Mesothelial cell of epicardium (in vitro differentiated cells): ENCODE measurements at places on chromosomes 7 and 10.

DNA sequence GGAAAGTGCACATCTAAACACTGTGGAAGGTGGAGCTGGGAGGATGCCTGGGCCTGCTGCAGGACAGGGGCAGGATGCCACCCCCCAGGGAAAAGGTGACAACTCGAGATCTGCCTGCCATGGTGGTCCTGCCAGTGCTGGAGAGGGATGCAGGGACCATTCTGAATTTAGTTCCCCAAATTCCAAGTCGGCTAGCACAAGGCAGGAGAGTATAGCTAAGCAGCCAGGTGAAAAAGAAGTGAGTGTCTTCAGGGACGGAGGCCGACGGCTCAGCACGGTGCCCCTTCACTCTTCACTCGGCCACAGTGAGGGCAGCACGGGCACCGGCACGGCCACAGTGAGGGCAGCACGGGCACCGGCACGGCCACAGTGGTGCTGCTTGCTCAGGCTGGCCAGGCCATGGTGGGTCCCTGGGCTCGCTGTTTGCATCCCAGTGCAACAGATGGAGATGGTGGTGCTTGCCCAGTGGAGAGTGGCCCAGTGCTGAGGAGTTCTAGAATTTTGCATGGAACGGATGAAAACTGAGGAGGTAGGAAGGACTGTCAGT lies 161.3 kb upstream of the SHH start:
- no peaks in the 10 kb centered on the region for H3K36me3 ChIP-seq
- no peaks in the 10 kb centered on the region for H3K4me1 ChIP-seq
- H3K27ac ChIP-seq, result no peak overlapping the region

DNA sequence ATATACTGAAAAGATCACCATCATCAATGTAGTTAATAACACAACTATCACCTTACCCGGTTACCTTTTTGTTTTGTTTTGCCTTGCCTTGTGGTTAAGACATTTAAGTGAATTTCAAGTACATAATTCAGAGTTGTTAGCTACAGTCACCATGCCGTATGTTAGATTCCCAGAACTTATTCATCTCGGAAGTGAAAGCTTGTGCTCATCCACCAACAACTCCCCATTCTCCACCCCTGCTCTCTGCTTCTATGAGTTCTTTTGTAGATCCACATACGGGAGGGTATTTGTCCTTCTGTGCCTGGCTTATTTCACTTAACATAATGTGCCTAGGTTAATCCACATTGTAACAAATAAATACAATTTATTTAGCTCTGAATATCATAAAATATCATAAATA lies 182.8 kb upstream of the ADARB2 start:
- H3K4me1 ChIP-seq, result no peaks in the 10 kb centered on the region
- H3K27ac ChIP-seq, result no peak overlapping the region
- no peak for DNase-seq
- H3K36me3 ChIP-seq, result no peaks in the 10 kb centered on the region

DNA sequence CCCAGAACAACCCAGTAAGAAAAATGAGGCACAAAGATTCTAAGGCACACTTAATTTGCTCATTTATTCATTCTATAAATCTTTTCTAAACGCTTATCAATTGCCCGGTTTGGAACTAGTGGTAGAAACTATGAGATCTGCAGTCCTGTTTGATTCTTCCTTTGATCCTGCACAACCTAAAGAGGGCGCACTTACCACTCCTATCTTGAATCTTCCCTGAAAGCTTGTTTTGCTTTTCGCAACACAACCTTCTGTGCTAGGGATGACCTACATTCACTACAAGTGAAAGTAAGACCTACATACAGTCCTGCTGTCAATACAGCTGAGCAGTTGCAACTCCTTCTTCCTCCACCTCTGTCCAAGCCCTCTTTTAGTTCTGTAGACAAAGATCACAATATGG lies 12.6 kb upstream of the ARL4A start:
- H3K27ac ChIP-seq, result no peak overlapping the region
- H3K27me3 ChIP-seq, result no peaks in the 10 kb centered on the region
- peaks cover 15% of the 10 kb centered on the region for H3K36me3 ChIP-seq
- DNase-seq, result no peak
- peaks cover 15% of the 10 kb centered on the region for H3K4me1 ChIP-seq

GRCh38 chr10:14822879-14823755 lies 14.7 kb downstream of the CDNF start:
- peaks cover 79% of the 10 kb centered on the region for H3K27me3 ChIP-seq
- no peak for DNase-seq
- peak overlapping the region; percentile 59 for H3K27ac ChIP-seq
- no peaks in the 10 kb centered on the region for H3K36me3 ChIP-seq

DNA sequence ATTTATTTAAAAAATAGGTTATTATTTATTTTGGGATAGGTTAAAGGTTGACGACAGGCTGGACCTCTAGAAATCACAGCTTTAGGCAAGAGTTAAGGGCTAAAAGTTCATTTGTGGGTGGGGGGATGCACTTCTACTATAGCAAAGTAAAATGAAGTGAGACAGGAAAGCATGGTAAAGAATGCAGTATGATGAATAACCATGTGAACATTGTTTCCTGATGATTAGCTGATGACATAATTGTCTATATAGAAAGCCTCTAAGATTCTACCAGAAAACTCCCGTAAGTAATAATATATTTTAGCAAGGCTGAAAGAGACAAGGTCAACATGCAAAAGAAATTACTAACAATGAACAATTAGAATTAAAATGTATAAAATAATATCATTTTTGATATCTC lies 25.7 kb upstream of the PRSS37 start:
- no peak overlapping the region for H3K4me3 ChIP-seq
- no peak overlapping the region for H3K27ac ChIP-seq
- H3K27me3 ChIP-seq, result no peaks in the 10 kb centered on the region
- peaks cover 7% of the 10 kb centered on the region for H3K4me1 ChIP-seq
- no peaks in the 10 kb centered on the region for H3K36me3 ChIP-seq

DNA sequence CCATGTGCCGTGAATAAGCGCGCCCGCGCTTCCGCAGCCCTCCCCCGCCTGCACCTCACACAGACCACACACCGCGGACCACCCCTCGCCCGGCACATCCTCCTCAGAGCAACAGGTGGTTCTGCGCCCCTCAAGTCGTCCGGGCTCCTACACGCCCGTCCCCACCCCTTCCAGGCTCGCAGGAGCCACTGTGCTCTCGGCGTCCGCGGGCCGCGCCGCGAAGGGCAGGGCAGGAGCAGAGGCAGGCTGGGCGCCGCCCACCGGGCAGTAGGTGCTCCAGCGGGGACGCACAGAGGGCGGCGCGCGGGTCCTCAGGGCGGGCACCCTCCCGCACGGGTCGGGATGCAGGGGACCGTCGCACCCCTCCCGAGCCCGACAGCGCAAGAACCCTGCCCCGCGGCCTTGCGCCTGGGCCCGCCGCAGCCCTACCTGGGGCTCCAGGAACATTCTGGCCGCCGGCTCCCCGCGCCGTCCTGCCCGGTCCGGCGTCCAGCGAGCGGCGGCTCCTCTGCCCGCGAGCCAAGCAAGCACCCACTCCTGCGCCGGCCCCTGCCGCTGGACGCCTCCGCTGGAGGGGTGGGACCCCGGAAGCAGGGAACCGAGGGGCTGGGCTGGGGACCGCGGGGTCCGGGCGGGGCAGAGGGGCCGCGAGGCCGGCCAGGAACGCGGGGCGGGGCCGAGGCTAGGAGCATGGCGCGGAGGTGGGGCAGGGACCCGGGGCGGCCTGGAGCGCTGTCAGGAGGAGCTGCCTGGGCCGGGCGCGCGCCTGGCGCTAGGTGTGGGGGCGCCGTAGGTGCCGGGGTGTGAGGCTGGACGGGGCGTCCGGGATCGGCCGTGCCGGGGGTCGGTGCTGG lies 37.4 kb downstream of the RASGEF1A start:
- H3K27ac ChIP-seq, result no peak overlapping the region
- H3K27me3 ChIP-seq, result peaks cover 89% of the 10 kb centered on the region
- peak; percentile 46 for DNase-seq
- peak overlapping the region; percentile 50 for H3K4me3 ChIP-seq
- no peaks in the 10 kb centered on the region for H3K36me3 ChIP-seq
- peaks cover 3% of the 10 kb centered on the region for H3K4me1 ChIP-seq

DNA sequence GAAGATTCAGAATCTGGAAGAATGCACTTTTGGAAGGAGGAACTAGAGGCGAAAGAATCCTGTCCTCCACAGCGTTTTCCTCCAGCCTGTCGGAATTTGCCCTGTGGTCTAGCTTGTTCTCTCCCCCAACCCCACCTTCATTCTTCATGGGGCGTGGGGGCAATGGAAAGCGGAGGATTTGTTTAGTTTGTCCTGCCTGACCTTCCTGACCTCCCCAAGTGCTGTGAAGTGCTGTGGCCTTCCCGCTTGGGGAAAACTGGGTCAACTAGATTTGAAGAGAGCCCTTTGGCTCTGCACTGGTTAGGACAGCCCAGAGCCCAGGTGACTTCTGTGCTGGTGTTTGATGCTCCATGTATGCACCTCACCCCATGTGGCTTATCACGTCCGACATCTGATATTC lies 49.1 kb downstream of the GATA3 start:
- peaks cover 8% of the 10 kb centered on the region for H3K4me1 ChIP-seq
- no peaks in the 10 kb centered on the region for H3K36me3 ChIP-seq
- H3K27me3 ChIP-seq, result peaks cover 5% of the 10 kb centered on the region
- H3K27ac ChIP-seq, result no peak overlapping the region
- H3K4me3 ChIP-seq, result no peak overlapping the region

GRCh38 chr7:91694351-91694841 lies 186.1 kb downstream of the MTERF1 start:
- H3K27me3 ChIP-seq, result no peaks in the 10 kb centered on the region
- peaks cover 25% of the 10 kb centered on the region for H3K4me1 ChIP-seq
- H3K36me3 ChIP-seq, result peaks cover 6% of the 10 kb centered on the region
- H3K4me3 ChIP-seq, result no peak overlapping the region
- no peak for DNase-seq

DNA sequence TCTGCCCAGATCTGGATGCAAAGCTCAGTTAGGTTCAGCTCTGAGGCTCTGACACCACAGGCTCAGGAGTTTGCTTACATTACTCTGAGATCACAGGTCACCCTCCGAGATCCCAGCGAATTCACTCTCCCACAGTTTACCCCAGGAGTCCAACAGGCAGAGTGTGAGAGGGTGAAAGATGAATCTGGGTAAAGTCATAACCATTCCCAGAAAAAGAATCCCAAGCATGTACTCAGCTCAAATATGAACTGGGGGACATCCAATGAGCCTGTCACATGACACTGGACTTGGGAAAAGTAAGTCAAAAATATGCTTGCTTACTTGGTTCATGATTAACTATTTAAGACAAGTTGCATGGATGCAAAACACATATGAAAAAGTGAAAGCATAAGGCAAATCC lies 110.3 kb upstream of the ARID5B start:
- peaks cover 26% of the 10 kb centered on the region for H3K4me1 ChIP-seq
- no peaks in the 10 kb centered on the region for H3K27me3 ChIP-seq
- H3K4me3 ChIP-seq, result no peak overlapping the region
- no peak overlapping the region for H3K27ac ChIP-seq
- no peak for DNase-seq

DNA sequence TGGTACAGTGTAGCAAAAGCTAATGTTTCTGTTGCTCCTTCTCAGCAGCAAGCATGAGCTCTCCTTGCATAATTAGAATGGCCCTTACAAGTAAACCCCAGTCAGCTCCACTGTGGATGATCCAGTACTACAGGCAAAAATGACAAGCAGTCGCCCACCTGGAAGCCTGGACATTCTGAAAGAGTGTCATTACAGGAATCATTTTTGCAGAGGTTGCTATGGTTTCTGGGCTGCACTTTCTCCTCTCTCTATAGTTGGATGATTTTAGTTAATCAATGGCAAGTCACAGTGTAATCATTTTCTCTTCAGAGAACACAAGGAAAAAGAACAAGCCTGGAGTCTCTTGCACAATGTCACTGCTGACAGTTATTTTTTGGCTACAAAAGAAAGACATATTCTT lies 102.9 kb upstream of the MYO3A start:
- H3K4me3 ChIP-seq, result no peak overlapping the region
- H3K27ac ChIP-seq, result no peak overlapping the region
- no peaks in the 10 kb centered on the region for H3K4me1 ChIP-seq
- no peaks in the 10 kb centered on the region for H3K36me3 ChIP-seq
- peaks cover 10% of the 10 kb centered on the region for H3K27me3 ChIP-seq

- H3K4me1 ChIP-seq, result peaks cover 59% of the 10 kb centered on the region
- H3K4me3 ChIP-seq, result peak overlapping the region; percentile 89
Measured at GRCh38 chr10:5447611-5448071, 35.3 kb downstream of the NET1 start.

DNA sequence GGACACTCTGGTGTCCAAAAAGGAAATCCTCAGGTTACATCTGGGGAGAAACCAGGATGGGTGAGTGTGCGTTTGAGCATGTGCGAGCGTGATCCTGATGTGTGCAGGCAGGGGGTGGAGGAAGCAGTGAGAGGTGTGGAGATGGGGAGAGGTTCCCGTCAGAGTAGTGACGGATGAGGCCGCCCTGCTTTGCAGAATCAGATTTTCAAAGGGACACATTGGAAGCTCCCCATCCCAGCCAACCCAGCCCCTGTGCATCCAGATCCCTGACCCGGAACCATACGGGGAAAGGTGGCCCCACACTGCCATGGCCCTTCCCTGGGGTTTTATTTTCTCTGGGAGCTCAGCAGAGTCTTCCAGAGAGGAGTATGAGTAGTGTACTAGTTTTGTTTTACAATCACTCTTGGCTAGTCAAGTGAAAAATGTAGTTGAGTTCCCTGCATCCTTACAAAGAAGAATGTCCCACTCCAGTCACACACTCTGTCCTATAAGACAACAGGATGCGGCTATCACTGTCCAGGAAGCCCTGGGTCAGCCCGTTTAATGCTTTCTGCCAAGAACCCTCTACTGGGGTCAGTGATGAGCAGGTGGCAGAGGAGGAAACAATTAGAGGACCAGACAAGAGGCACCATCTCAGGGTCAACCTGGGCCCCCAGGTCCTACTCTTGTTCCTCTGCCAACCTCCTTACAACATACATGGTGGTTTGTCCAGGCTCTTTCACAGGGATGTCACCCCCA lies 46.8 kb upstream of the PDLIM1 start:
- DNase-seq, result no peak
- H3K4me3 ChIP-seq, result no peak overlapping the region
- no peaks in the 10 kb centered on the region for H3K27me3 ChIP-seq
- H3K27ac ChIP-seq, result no peak overlapping the region
- peaks cover 5% of the 10 kb centered on the region for H3K4me1 ChIP-seq

GRCh38 chr7:68807666-68808065 lies 790.6 kb upstream of the AUTS2 start:
- H3K27ac ChIP-seq, result no peak overlapping the region
- H3K36me3 ChIP-seq, result no peaks in the 10 kb centered on the region
- H3K27me3 ChIP-seq, result no peaks in the 10 kb centered on the region
- H3K4me3 ChIP-seq, result no peak overlapping the region
- peaks cover 6% of the 10 kb centered on the region for H3K4me1 ChIP-seq

GRCh38 chr7:130521258-130521951 lies 29.5 kb downstream of the MEST start:
- no peaks in the 10 kb centered on the region for H3K27me3 ChIP-seq
- no peak for DNase-seq
- H3K4me1 ChIP-seq, result no peaks in the 10 kb centered on the region
- no peak overlapping the region for H3K4me3 ChIP-seq
- H3K27ac ChIP-seq, result no peak overlapping the region
- no peaks in the 10 kb centered on the region for H3K36me3 ChIP-seq
